EH (cell line): ENCODE measurements at places on chromosomes 16 and 17.

GRCh38 chr16:24151482-24151939, 104.6 kb upstream of the CACNG3 start:
- DNase-seq = no peak

DNA sequence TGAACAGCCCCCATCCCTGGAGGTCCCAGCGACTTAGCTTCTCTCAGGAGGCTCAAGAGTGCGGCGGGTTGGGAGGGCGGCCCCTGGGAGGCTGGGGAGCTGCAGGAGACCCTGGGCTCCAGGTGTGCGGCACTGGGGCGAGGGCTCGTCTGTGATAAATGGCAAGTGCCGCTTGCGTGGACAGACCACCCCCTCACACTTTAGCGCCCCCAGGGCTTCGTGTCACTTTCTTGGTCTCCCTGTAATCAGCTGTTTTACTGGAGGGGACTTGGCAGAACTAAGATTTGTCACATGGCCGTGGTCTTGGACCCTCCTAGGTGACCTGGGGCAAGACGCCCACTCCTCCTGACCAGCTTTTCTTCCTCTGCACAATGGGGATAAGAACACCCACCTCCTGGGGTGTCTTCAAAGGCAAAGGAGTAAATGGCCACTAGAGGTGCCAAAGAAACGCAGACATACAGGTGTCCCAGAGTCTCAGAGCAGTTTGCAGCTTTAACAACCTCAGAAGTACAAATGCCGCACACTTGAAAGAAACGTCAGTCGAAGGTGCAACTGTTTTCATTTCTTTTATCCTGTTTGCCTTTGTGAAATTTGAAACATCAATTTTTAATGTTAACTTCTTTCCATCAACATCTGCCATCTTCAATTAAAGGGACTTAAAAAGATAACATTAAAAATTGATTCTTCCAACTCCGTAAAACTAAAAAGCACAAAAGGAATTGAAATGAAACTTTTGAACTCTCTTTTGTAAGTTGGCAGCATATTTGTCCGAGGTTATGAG, 946 bp downstream of the OSGIN1 start:
- DNase-seq = peak; percentile 30

GRCh38 chr16:12458591-12459358, 344.9 kb downstream of the CPPED1 start:
- DNase-seq = no peak

GRCh38 chr16:84749815-84750214, 50.0 kb downstream of the USP10 start:
- DNase-seq = peak; percentile 22

DNA sequence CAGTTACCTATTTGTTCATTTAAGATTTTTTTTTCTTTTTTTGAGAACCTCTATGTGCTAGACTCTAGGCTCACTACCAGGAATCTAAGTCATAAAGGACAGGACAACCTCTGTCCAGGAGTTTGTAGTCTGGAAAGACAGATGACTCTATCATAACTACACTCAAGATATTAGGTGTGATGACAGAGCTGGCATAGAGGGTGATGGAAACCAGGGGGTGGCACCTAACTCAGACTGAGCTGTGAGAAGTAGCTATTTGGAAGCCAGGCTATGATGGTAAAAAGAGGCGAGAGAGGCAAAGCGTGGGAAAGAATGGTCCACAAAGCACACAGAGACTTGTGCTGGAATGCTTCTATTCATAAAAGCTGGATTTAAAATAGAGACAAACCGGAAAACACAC, 372.3 kb downstream of the SEC14L1 start:
- DNase-seq = no peak
